B cell (primary cell): ENCODE measurements at places on chromosomes 16 and 17.

DNA sequence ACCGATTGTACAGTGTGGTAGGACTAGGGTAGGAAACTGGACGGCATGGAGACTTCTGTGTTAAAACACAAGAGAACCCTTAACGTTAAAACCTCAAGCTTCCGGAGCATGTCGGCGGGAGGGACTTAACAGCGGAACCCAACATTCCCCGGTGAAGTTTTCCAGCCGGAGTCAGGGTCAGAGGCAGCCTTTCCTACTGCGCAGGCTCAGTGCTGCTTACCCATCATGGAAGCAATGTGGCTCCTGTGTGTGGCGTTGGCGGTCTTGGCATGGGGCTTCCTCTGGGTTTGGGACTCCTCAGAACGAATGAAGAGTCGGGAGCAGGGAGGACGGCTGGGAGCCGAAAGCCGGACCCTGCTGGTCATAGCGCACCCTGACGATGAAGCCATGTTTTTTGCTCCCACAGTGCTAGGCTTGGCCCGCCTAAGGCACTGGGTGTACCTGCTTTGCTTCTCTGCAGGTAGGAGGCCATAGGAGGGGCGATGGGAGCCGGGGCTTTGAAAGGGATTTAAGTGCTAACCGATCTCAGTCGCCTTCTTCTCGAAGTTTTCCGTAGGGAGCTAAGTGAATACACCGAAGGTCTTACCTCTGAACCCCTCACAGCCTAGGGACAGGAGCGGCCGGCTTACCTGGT is at the start of gene PIGL:
Gene PIGL (plus strand): TSS at position 209 of the 634 bp plus-strand sequence. CDS start 17 bp downstream, at position 226.
- DNase-seq, result peak; percentile 84
- H3K36me3 ChIP-seq, result peaks cover 2% of the 10 kb centered on the region
- H3K27ac ChIP-seq, result peak within 1 kb of the TSS; percentile 90
- H3K27me3 ChIP-seq, result no peaks in the 10 kb centered on the region
- peak within 1 kb of the TSS; percentile 93 for H3K4me3 ChIP-seq
- peaks cover 35% of the 10 kb centered on the region for H3K4me1 ChIP-seq

- no peaks in the 10 kb centered on the region for H3K36me3 ChIP-seq
- no peak overlapping the region for H3K4me3 ChIP-seq
- H3K27me3 ChIP-seq, result no peaks in the 10 kb centered on the region
- no peak overlapping the region for H3K27ac ChIP-seq
- peaks cover 6% of the 10 kb centered on the region for H3K4me1 ChIP-seq
Measured at GRCh38 chr17:68297195-68297594, 5.9 kb downstream of the ARSG start.

- H3K27me3 ChIP-seq, result no peaks in the 10 kb centered on the region
- H3K4me1 ChIP-seq, result no peaks in the 10 kb centered on the region
- no peak for DNase-seq
- H3K36me3 ChIP-seq, result no peaks in the 10 kb centered on the region
- H3K4me3 ChIP-seq, result no peak overlapping the region
Measured at GRCh38 chr16:57911743-57912142, 59.2 kb downstream of the CNGB1 start.

- H3K36me3 ChIP-seq, result no peaks in the 10 kb centered on the region
- H3K4me1 ChIP-seq, result no peaks in the 10 kb centered on the region
- no peak within 1 kb of the TSS for H3K4me3 ChIP-seq
- DNase-seq, result no peak
- no peaks in the 10 kb centered on the region for H3K27me3 ChIP-seq
- H3K27ac ChIP-seq, result no peak within 1 kb of the TSS
Measured at GRCh38 chr17:56152874-56153602, at the start of gene ANKFN1. Gene ANKFN1, plus strand, starts transcription at chr17:56153475. Its CDS starts 59,193 bp downstream, at chr17:56212668.

GRCh38 chr17:40491486-40491885 is 9.9 kb downstream of the TNS4 start:
- H3K27ac ChIP-seq, result no peak overlapping the region
- peaks cover 18% of the 10 kb centered on the region for H3K4me1 ChIP-seq
- no peaks in the 10 kb centered on the region for H3K27me3 ChIP-seq
- DNase-seq, result no peak
- no peaks in the 10 kb centered on the region for H3K36me3 ChIP-seq

- peaks cover 15% of the 10 kb centered on the region for H3K36me3 ChIP-seq
- no peaks in the 10 kb centered on the region for H3K4me1 ChIP-seq
- H3K4me3 ChIP-seq, result no peak overlapping the region
Measured at GRCh38 chr16:14483819-14484385, 146.2 kb downstream of the PARN start.
